Brain pericyte (primary cell): ENCODE measurements at places on chromosomes 5 and 9.
A peak's percentile ranks its signal among the peaks of the same experiment; 100 is the strongest.

- DNase-seq, result peak; percentile 88
These were observed 12.3 kb downstream of the P4HA2 start for GRCh38 chr5:132215329-132215728.

- no peak for DNase-seq
These were observed 15.5 kb downstream of the TRIM7 start for GRCh38 chr5:181189363-181189961.

DNA sequence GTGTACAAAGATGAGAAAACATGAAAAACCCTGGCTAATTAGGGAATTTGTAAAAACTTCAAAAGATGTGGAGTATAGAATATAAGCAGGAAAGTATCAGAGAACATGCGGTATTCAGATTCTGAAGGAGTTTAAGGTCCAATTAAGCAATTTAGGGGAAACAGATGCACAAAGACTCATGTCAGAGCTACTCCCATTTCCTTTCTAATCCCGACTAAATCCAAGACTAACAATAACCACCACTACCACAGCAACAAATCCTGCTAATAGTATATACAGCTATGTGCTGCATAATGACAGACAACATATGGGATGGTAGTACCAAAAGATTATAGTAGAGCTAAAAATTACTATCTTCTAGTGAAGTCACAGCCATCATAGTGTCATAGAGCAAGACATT, 102.1 kb downstream of the LURAP1L start:
- DNase-seq, result no peak

DNA sequence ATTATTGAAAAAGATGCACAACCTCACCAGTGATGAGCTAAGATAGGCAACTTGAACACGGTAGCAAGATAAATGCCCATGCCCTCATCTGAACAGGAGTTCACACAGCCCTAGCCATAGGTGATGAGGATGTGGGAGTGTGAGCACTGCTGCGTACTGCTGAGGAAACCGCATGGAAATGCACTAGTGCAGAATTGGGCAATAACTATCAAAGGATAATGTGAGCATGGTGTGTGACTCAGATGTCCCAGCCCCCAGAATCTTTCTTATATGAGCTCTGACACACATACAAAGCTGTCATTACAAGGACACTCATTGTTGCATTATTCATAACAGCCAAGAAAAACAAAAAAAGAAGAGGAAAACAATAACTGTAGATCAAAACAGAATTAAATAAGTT, 521.2 kb downstream of the IRX1 start:
- DNase-seq, result no peak

DNA sequence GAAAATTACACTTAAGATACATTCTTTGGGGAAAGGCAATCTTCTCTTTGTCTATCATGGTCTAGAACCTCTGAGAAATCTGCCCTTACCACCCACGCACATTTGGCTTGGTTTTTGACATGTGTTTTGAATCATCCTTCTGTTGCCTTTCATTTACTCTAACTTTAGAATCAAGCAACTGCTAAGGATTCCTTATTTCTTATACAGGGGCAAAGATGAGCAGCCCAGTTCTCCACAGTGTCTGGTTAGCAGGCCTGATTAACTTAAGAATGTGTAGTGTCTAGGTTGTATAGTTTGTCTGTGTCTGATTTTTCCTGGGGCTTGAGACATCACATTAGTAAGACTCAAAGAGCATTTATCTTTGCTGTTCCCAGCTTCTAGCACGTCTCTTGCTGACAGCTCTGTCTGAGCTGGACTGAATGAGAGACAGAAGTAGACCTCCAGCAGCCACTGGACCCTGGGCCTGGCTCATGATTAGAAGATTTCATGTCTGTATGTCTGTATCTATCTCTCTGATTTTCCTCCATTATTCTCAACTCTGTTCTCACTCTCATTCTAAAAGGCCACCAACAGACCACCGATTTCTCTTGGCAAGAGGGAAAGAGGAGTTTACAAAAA, 31.8 kb upstream of the PCA3 start:
- DNase-seq, result no peak

DNA sequence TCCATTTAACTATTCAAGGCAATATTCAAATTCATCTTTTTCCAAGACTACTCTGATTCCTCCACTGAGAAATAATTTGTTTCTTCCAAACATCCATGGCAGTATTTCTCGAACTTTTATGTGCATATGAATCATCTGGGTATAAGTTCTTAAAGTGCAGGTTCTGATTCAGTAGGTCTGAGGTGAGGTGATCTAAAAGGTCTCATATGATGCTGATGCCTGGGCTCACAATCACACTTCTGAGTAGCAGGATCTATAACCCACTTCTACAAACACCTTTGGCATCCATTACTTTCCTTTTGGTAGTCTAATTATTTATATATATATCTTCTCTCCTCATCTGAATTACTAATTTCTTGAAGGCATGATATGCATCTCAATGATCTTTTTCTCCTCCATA, 7.2 kb downstream of the ERP44 start:
- no peak for DNase-seq

GRCh38 chr5:51273021-51273420, 110.2 kb upstream of the ISL1 start:
- no peak for DNase-seq

DNA sequence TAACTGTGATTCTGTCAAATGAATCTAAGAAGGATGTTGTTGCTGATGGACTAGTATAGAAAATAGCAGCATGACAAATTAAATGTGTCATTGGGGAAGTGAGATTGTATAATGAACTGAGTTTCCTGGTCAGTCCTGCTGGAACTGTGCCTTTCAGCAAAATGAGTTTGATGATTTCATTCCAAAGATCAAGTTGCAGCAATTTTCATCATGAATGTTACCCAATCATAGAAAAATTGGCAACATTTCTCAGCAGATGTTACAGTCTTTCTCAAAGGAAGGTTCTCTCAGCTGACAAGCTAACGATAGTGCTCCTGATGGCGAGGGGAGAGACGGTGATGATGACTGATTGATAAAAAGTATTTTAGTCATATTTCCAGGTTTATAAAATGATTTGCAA, 10.7 kb downstream of the PCDHAC2 start:
- no peak for DNase-seq

- DNase-seq, result no peak
These were observed 67.3 kb downstream of the SCAI start for GRCh38 chr9:125075997-125076396.

- no peak for DNase-seq
These were observed 18.4 kb downstream of the FAM219A start for GRCh38 chr9:34440017-34440416.

DNA sequence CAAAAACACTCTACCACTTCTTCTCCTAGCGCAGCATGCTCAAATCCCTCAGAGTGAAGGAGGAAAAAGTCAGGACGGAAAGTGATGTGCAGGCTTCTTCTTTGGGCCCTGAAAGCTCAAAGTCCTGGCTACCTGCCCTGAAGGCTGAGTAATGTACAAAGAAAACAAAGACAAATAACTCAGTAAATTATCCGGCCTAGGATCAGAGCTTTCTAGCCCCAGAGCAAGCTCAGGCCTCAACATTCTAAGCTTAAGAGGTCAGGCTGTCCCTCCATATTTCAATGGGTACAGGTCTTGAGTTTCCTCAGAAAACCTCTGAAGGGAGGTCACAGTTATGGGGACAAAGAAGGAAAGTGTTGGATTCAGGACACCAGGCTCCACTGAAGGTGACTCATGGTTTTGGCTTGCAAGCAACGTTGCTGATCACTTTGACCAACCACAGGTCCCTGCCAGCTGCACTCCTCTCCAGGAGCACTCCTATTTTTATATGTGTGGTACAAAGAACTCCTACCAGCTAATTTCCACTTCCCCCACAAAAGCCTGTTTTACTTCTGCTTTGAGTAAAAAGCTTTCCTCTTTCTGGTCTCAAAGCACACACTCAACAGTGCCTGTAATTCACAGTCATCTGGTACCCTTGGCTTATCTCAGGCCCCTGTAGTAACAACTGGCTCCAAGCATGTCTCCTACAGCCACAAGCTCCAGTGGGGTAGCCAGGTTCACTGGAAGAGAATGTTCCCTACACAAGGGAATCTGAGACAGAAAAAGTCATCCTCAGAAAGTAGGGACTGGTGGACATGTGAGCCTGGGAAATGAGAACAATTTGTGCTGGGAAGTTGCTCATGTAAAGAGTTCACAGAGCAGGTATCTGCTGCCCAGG, 115.7 kb downstream of the UGCG start:
- DNase-seq, result peak; percentile 64

- no peak for DNase-seq
These were observed 1.2 kb downstream of the DROSHA start for GRCh38 chr5:31530541-31531265.

GRCh38 chr9:27719711-27720110, 146.4 kb upstream of the C9orf72 start:
- no peak for DNase-seq

- DNase-seq, result no peak
These were observed 81.7 kb downstream of the HMHB1 start for GRCh38 chr5:143893638-143894037.

GRCh38 chr5:174083056-174083827, 37.7 kb downstream of the NSG2 start:
- no peak for DNase-seq

DNA sequence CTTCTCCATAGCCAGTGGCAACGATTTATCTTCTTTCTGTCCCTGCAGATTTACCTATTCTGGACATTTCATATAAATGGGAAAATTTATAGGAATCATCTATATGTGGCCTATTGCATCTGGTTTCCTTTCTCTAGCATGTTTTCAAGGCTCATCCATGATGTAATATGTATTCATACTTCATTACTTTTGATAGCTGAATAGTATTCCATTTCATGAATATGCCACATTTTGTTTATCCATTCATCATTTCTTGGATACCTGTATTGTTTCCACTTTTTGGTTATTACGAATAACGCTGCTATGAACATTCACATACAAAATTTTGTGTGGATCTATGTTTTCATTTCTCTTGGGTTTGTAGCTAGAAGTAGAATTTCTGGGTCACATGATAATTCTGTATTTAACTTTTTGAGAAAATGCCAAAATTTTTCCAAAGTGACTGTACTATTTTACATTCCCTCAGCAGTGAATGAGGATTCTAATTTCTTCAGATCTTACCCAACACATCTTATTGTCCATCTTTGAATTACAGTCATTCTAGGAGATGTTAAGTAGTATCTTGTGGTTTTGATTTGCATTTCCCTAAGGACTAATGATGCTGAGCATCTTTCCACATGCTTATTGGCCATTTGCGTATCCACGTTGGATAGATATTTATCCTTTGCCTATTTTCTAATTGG, 3.6 kb downstream of the IARS1 start:
- DNase-seq, result no peak

DNA sequence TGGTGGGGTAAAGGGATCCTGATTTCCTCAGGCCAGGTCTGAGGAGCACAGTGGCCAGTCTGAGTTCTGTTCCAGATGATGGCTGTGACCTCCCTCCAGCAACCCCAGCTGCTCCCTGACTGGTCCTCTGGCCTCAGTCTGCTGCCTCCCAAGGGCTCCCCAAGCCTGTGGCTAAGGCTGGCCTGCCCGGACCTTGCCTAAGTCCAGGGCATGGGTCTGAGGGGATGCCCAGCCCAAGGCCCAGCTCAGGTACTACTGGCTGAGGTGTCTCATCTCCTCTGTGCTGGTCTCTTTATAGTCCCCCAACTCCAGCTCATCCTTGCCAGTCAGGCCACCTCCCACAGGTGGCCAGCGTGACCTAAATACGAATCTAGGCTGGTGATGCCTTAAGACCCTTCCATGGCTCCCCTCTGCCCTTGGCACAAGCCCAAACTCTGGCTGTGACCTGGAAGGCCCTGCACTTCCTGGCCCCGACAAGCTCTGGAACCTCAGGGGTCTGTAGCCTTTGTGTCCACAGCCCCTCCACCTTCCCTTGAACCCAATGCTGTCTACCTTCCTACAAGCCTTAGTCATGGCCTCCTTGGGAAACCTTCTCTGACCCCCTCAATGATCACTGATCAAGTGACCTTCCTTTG, 9.8 kb downstream of the KIF12 start:
- no peak for DNase-seq

GRCh38 chr5:178794433-178794832, 64.0 kb upstream of the ZNF354A start:
- no peak for DNase-seq

DNA sequence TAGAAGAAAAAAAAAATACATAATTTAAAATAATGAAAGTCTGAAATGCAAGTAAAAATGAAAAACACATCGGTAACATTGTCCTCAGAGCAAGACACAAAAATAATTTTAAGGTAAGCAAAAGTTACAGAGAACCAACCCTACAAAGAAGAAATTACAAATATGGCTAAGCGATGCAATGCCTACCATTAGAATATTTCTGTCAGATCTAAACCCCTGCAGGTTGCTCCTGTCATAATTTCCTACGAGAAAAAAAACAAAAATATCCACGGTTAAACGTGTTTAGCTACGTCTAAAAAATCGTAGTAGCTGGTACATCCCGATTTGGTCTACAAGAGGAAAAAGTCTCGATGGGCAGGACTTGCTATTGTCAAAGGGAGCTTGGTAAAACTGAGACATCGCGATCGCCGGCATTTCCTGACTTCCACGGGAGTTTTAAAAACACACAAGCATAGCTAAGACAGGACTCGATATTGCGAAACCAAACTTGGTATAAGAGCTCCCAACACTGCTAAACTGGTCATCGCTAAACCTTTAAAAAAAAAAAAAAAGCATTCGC, 1.1 kb upstream of the ANXA2R start:
- DNase-seq, result no peak

DNA sequence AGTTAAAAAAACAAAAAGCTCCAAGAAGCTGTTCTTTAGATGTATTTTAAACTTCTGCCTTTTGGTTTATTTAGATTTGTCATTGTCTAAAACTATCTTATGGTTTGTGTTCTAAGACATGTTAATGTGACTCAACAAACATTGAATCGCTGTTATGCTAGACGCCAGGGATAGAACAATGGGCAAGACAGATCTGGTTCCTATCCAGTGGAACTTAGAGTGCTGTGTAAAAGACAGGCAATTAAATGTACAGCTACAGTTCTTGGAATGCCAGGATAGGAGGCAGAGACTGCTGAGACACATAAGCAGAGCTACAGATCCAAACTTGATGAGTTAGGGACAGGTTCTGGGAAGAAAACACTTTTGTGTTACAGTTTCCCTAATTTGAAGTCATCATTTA, 22.4 kb downstream of the LYRM7 start:
- DNase-seq, result no peak

GRCh38 chr5:1336106-1336561, 8.8 kb downstream of the CLPTM1L start:
- DNase-seq, result no peak

DNA sequence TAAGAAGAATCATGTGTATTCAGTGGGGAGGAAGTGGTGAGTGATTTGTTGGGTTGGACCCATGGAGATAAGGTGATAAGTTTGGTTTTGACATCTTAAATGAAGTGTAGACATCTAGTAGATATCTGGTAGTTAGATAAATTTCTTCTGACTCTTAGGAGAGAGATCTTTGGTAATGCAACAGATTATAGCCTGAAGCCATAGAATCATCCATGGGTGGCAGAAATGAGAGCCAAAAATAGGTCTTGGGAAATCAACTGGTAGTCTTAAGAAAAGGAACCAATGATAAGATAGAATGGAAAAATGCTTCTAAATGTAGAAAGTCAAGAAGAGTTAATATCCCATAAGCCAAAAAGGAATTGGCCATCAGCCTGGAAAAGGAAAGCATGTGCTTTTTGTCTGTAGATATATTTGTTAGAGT, 532.7 kb upstream of the GRAMD2B start:
- DNase-seq, result no peak

- DNase-seq, result no peak
These were observed 227.8 kb upstream of the CDH9 start for GRCh38 chr5:27266184-27266583.
